Endodermal cell (in vitro differentiated cells): ENCODE measurements at places on chromosomes 7 and 10. TPM values are rescaled to one million over a fixed set of nuclear protein-coding genes. Genes with fewer than 3 reads are reported as not detected.

GRCh38 chr10:992871-993270 lies 4.6 kb downstream of the GTPBP4 start:
- DNase-seq: no peak

GRCh38 chr10:25076506-25077177 lies 60.2 kb downstream of the THNSL1 start:
- DNase-seq: no peak

GRCh38 chr10:128998101-128998805 lies 468.8 kb upstream of the MGMT start:
- DNase-seq: no peak

GRCh38 chr10:33507662-33508425 lies 173.4 kb upstream of the NRP1 start:
- no peak for DNase-seq

ZNF736 gene
- total RNA-seq: not detected in 2 replicates

- no peak for DNase-seq
Measured at GRCh38 chr7:303425-303824, 13.5 kb downstream of the FOXL3 start.

GRCh38 chr7:52959336-52959735 lies 76.1 kb upstream of the POM121L12 start:
- DNase-seq: no peak
